OCI-LY7 (cell line): ENCODE measurements at places on chromosomes 11 and 22. TPM values are rescaled to one million over a fixed set of nuclear protein-coding genes. Genes with fewer than 3 reads are reported as not detected.

The CRYBB3 gene
- not detected in 2 replicates for total RNA-seq

The COX8A gene
- total RNA-seq, result 373 and 448 TPM in 2 replicates

The MMP3 gene
- not detected in 2 replicates for total RNA-seq

The CARD16 gene
- total RNA-seq, result 0.42 TPM in 1 of 2 replicates, not detected in the other

The MGAT3 gene
- 34.1 and 44.3 TPM in 2 replicates for total RNA-seq
